CD8-positive, alpha-beta memory T cell (primary cell): ENCODE measurements at places on chromosomes 6 and 20.

- no peak for DNase-seq
These were observed at the start of gene SAMD5 for GRCh38 chr6:147508042-147508865. Gene SAMD5, plus strand, starts transcription at chr6:147508690. Its CDS starts 239 bp downstream, at chr6:147508929.

GRCh38 chr6:39610221-39610620 is 115.0 kb downstream of the KIF6 start:
- DNase-seq: no peak

- DNase-seq: no peak
These were observed 79.8 kb downstream of the NFATC2 start for GRCh38 chr20:51462566-51463276.

GRCh38 chr20:32573167-32573851 is 11.8 kb downstream of the NOL4L start:
- DNase-seq: no peak

GRCh38 chr6:119535332-119535731 is 185.8 kb upstream of the MAN1A1 start:
- no peak for DNase-seq

GRCh38 chr6:74991573-74992332 is 214.1 kb downstream of the COL12A1 start:
- no peak for DNase-seq

GRCh38 chr6:16698162-16698533 is 63.1 kb downstream of the ATXN1 start:
- no peak for DNase-seq

DNA sequence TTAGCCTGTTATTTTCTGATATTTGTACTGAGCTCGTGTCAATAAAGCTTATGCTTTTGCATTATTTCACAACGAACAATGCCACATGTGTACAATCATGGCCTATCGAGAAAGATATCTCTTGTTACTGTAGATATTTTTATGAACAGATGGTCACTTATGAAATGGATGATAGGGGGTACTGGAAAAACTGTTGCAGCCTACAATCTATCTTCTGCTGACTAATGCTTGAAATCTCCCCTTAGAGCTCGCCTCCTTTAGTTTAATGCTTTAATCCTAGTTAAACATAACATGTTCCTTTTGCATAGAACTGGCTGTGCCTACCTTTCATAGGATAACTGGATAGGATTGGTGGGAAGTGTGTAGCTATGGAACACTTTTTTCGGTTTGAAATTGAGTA is 296.2 kb downstream of the FARS2 start:
- DNase-seq: no peak

DNA sequence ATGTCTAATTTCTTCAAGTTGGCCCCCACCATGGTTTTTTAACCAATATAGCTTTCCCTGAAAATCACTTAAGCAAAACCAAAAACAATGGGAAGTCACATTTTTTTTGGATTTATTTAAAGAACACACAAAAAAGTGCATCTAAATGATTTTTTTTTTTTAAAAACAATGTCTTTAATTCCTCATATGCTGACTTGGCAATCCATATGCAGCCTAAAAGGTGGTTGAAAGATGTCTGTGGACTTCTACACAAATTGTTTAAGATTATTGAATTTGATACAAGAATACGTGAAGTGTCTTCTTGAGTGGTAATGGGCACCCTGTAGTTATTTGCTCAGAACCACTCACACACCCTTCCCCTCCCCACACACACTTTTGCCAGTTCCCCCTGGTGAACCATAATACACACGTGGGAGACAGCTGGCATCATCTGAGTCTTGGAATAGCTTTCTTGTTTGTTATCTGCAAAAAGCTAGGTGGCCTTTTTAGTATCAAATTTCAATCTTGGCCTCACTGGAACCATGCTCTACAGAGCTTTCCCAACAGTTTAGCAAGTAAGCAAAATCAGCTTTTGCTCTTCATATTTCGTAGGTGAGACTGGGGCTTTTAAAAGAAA is 60.9 kb upstream of the TULP1 start:
- no peak for DNase-seq

- DNase-seq: peak; percentile 68
These were observed 453 bp downstream of the KCNQ5 start for GRCh38 chr6:72622094-72622940.

GRCh38 chr6:84340422-84340821 is 113.0 kb upstream of the CEP162 start:
- no peak for DNase-seq

- DNase-seq: no peak
These were observed 25.1 kb upstream of the AVP start for GRCh38 chr20:3109350-3110302.

DNA sequence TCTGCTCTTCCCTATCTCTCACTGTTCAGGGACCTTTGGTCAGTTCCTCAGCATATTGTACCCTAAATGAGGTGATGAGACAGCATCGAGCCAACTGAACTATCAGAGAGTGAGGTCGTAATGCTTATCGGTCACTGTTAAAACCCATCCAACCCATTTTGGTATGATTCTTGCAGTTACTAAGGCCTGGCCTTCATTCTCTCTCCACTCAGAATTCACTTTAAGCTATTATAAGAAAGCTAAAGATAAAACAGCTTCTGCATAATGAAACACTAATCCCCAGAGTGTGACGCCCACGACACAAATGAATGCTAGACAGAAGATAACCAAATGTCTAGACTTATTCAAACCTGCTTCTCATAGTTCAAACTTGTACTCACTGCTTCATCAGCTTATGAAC is 175.8 kb downstream of the GMPR start:
- DNase-seq: no peak

DNA sequence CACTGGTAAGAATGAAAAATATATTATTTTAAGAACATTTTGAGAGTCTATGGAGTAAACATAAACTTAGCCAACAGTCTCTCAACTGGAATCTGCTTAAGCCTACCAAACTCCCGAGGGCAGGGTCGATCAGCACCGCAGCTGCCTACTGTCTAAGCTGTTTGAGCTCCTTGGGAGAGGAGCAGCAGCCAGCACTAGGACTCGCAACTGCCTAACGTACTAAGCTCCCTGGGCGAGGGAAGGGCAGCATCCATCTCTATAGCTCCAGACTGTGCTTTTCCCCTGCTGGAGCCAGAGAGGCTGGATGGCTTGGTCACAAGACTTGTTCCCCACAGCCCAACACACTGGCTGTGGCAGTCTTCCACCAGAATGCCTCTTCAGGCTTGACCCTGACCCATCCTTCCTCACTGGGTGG is 96.4 kb downstream of the MOXD1 start:
- DNase-seq: no peak

DNA sequence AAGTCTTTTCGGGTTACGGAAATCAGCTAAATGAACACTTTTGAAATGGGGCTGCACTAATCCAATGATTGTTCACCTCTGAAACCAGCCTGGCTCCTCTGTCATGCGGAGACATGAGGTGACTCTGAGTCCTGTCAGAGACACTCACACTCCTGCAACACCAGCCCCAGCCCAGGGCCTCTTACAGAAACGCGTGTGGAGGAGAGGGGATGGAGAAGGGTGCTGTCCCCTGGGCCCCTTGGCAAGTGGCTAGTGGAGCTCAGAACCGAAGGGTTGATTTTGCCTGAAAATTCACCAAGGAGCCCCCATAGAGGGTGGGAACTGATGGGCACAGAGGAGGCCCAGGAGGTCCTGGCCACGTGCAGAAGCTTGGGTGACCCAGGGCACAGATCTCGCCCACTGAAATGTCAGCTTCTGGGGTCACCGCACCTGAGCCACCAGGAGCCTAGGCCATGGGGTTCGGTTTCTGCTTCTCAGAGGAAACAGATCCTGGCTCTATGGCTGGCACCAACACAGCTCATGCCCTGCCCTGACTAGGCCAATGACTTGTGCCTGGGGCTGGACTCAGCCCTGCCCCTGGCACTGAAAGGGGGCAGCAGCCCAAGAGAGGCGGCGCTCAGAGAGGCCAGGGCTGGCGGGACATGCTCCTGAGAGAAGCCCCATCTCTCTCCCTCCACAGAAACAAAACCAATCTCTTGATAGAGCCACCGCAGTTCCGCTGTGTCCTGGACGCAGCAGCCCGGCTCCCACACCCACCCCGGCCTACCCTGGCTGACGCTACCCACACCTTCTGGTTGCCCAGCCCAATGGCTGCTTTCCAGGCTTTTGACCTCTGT is 144.7 kb downstream of the ERMARD start:
- DNase-seq: no peak

DNA sequence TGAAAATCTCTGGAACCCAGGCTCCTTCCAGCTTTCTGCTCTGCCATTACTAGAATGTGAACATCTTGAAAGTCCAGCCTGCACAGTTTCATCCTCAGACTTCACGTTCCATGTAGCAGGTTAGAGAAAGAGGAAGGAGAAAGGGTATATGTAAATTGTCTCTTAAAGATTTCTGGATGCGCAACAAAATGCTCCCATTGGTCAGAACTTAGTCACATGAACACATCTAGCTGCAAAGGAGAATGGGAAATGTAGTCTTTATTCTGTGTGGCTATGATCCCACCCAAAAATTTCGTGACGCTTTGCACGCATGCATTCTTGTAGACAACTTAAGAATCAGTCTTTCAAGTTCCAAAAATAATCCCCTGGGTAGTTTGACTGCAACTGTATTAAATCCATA is 46.4 kb upstream of the CHD6 start:
- DNase-seq: no peak

GRCh38 chr6:15555101-15556038 is 107.5 kb downstream of the DTNBP1 start:
- no peak for DNase-seq
